Ecto neural progenitor cell (in vitro differentiated cells): ENCODE measurements at places on chromosomes 11 and 22.

GRCh38 chr22:43681731-43682360 lies 130.3 kb downstream of the EFCAB6 start:
- DNase-seq, result no peak

DNA sequence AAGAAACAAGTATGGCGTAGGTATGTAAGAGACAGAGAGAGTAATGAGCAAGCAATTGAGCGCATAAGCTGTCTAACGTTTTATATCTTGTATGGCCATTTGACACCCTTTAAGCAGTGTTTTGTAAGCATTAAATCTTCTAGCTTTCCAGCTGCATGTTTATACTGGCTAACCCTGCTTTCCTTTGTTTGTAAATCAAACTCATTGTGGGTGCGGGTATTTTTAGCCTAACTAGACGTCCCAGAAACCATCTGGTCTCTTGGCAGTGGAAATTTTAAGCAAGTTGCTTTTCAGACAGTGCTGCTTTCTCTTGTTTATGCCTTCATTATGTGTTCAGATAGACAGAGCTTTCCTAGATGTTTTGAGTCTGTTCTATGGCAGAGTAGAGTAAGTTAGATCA lies 73.5 kb downstream of the RNF169 start:
- no peak for DNase-seq

GRCh38 chr11:7787239-7787638 lies 9.5 kb downstream of the OR5P2 start:
- no peak for DNase-seq

DNA sequence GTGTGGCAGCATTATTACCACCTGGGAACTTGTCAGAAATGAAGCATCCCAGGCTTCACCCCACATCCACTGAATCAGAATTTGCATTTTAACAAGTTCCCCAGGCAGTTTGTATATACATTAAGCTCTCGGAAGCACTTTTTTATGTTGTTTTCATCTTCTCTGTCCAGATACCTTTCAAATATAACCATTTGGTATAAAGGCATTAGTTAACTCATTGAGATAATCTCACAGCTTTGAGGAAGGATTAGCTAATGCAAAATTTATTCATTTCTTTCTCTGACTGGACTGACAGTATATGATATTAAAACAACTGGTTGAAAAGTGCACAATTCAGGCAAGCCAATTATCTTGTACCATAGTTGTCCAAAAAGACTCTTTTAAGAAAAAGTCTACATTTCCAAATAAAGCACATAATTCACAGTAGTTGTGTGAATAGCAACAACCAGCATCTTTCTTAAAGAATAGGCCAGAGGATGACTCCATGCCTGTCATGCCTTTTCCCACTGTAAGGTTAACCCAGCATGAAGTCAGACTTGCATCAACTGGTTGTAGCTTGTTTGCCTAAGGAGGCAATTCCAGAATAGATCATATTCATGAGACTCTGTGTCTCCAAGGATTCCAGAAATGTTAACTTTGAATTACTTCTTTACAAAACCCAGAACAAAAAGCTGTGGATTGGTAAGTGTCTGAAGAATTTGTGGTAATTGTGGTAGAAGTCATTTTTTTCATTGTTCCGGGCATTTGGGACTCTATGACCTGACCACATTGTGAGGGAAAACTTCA lies 254.3 kb upstream of the SESN3 start:
- DNase-seq, result no peak

DNA sequence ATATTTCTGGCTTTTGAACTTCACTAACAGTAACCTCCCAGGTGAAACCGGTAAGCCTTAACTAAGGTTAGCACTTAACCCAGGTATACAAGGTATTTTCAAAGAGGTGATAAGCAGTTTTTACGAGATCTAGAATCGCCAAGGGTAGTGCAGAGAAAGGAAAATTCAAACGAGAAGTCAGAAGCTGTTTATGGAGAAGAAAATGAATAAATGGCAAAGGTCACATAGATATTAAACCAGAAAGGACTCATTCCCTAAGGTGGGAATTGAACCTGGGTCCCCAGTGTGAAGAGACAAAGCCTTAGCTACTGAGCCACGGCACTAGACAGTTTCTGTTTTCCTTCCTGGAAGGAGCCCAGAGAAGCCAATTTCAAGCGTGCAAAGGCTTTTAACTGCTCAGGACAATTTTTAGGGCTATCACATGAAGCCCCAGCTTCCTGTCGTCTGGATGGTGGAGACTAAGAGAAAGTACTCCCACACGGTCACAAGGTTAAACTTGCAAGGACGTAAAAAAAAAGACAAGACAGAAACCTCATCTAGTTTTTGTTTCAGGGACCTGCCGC lies 5.7 kb upstream of the C1QTNF6 start:
- DNase-seq, result no peak

DNA sequence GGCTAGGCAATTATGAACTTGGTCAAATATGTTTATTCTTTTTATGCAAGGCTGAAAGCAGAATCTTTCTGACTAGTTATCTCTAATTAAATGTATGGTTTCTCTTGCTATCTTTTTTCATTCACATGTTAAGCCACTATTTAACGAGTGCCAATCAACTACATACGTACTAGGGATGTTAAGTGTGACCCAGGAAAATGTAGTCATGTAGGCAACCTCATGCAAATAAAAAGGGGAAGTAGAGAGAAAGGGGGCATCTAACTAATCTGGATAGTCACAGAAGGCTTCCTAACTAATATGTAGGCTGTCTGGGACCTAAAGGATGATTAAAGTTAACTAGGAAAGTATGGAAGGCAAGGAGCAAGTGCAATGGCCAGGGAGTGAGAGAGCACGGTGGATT lies 23.5 kb downstream of the TBRG1 start:
- DNase-seq, result no peak

DNA sequence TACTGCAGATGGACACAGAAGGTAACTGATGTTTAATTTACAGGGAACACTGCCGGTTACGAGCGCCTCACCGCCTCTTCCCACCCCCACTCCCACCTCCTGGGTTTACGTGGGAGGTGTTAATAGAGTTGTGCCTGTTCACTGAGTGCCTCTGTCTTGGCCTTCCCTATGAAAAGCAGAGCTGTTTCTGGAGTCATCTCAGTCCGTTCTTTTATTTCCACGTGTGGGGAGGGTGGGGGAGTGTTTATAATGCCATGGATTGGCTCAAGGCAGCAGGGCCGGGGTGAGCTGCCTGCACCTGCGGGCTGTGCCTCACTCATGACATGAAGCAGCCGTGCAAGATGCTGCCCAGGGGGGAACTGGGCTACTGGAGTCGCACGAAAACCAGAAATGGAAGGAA lies 322.7 kb downstream of the CADM1 start:
- DNase-seq, result no peak

GRCh38 chr11:17543574-17544180 lies 539 bp downstream of the USH1C start:
- DNase-seq, result no peak

GRCh38 chr22:22322792-22323191 lies 78.2 kb downstream of the VPREB1 start:
- no peak for DNase-seq

GRCh38 chr22:19446603-19447329 lies 745 bp downstream of the C22orf39 start:
- DNase-seq, result no peak

GRCh38 chr22:32714458-32715430 lies 86.8 kb upstream of the TIMP3 start:
- DNase-seq, result no peak

- no peak for DNase-seq
Measured at GRCh38 chr22:46442217-46442853, 95.1 kb downstream of the CELSR1 start.

DNA sequence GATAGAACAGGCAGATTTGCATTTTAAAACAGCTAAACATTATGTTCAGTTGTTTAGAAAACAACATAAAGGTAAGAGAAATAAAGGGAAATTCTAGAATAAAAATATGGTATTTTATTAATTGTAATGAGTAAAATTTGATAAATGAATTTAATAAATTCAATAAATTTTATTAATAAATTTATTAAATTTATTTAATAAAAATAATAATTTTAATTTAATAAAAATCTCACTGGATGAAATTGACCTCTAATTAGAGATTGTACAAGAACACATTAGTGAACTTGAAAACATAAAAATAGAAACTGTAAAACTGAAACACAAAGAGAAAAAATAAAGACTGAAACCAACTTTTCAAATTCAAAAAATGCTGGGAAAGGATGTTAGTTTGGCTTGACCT lies 605.7 kb upstream of the LRRC4C start:
- no peak for DNase-seq

GRCh38 chr11:64266339-64266738 lies 15.0 kb downstream of the PLCB3 start:
- DNase-seq, result no peak

DNA sequence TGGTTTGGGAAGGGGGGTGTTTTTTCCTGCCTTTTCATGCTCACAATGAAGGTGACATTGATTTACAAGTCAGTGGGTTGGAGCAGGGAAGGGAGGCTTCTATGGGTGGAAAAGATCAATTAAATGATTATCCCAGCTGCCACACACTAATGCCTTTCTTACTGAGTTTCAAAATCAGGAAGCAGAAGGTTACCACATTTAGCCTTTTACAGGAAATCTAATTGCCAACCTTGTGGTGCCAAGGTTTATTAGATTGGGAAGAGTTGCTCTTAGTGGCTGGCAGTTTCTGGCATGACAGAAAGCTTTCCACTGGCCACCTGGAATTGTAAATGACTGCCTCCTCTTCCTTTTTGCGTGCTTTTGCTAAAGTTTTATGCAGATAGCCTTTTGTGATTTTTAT lies 98.7 kb downstream of the NAV2 start:
- no peak for DNase-seq

DNA sequence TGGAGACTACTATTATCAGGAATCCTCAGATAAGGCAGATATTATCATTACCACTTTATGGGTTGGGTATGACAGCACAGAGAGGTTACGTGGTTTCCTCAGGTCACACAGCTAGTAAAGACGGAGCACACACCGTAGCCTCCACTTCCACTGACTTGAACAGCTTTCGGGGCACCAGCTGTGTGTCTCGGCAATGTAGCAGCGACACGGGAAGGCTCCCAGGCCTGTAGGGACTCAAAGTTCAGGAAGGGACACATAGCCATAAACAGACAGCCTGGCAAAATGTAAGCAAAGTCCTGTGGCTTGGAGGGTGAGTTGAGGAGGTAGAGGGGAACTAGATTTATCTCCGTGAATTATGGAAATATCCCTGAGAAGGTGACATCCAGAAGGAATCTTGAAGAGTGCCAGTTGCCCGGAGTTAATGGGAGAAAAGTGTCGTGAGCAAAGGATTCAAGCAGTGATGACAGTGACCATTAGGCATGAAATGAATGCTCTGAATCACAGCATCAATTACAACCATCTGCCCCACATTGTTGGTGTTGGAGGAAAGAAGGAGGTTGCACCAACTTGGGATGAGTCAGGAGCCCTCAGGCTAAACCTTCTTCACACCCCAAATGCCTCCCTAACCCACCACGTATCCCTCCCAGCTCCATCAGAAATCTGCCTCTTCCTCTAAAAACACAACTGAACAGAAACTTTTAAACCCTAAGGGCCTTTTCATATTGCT lies 106.7 kb upstream of the ASPHD2 start:
- no peak for DNase-seq

DNA sequence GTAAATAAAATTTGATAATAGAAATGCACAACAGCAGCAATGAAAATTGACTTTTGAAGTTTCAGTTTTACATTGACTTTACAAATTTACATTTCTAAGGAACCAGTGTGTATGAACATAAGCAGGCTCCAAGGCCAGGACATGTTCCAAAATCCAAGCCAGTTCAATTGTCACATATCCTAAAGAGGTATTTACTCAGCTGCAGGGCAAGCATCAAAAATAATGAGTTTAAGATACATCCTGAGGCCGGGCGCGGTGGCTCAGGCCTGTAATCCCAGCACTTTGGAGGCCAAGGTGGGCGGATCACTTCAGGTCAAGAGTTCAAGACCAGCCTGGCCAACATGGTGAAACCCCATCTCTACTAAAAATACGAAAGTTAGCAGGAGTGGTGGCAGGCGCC lies 39.0 kb upstream of the AKIP1 start:
- no peak for DNase-seq

DNA sequence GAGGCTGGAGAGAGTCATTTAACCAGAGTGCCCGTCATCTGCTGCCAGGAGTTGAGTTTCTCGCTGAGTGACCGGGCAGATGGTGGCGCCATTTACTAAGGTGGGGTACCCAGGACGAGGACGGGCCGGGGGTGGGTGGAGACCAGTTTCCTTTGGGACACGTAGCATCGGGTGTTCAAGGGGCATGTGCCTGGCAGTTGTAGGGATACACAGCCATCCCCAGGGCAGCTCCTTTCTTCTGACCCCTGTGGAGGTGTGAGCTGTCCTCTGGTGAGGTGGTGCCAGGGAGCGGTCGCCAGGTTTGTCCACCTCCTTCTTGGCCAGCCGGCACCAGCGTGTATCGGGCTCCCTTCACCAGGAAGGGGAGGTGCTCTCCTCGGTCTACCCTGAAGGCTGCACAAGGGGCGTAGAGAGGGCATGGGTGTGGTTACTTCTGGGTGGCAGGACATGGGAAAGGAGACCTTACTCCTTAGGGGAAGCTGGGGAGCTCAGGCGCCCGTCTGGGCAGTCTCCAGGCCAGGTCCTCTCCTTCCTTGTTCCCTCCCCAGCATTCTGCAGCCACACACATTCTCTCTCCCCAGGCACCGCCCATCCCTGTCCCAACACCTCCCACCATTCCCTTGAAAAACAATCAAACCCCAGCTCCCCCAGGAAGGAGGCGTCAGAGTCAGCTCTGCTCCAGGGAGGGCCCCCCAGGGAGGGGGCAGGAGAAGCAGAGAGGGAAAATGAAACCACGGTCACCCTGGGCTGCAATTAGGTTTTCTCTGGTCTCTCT lies 10.3 kb upstream of the MB start:
- DNase-seq, result peak; percentile 75

DNA sequence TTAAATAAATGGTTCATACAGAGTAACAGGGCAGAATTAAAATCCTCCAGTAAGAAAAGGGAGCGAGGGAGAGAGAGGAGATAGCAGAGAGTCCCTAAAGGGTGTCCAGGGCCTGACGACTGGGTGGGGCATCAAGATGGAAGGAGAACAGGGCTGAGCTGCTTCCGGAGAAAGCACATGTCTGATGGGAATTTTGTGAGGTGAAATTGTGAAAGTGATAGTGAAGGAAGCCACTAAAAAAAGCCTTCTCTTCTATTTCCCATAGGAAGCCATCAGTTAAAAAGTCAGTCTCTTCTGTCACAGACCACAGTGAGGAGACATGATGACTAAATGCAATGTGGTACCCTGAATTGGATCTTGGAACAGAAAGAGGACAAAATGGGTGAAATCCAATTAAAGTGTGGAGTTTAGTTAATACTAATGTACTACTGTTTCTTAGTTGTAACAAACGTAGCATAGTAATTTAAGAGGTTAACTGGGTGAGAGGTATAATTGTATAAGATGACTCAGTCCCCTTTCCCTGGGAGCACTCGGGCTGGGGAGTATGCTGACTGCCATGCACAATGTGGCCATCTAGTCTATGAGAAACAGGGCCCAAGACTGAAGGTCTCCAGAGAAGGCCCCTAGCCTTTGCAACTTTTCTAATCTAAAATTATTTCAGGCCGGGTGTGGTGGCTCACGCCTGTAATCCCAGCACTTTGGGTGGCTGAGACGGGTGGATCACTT lies 29.5 kb upstream of the FCHSD2 start:
- no peak for DNase-seq

- no peak for DNase-seq
Measured at GRCh38 chr11:23976841-23977271, 520.0 kb upstream of the LUZP2 start.
